ENCODE measurements at places on chromosomes 2 and 18.
A peak's percentile ranks its signal among the peaks of the same experiment; 100 is the strongest.

DNA sequence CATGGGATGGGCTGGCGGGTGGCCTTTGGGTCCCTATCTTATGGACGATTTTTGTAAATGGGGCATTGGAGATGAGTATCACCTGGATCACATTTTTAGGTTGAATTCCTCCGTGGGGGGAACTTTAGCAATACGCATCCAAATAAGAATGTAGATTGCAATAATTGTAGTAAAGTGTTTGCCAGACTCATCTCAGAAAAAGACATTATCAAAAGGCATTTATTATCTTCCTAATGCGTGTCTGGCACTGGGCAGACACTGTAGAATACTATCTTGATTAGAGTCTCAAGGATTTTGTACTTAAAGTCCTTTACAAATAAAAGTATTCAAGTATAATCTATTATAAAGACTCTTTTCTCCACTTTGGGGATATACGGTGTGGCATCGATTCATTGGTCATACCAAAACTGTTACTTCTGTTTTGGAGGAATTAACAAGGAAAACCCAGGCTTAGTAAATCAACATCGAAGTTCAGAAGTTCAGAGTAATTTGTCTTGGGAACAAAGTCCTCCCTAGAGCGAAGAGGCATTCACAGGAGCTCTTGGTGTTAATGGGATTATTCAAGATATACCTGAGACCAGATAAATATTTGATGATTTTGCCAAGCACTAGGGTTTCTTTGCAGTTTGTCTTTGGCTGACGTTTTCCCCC lies 578 bp upstream of the ACKR3 start:
- no peak for DNase-seq

GRCh38 chr2:121588357-121588756 lies 57.7 kb downstream of the RNU4ATAC start:
- no peak for DNase-seq

DNA sequence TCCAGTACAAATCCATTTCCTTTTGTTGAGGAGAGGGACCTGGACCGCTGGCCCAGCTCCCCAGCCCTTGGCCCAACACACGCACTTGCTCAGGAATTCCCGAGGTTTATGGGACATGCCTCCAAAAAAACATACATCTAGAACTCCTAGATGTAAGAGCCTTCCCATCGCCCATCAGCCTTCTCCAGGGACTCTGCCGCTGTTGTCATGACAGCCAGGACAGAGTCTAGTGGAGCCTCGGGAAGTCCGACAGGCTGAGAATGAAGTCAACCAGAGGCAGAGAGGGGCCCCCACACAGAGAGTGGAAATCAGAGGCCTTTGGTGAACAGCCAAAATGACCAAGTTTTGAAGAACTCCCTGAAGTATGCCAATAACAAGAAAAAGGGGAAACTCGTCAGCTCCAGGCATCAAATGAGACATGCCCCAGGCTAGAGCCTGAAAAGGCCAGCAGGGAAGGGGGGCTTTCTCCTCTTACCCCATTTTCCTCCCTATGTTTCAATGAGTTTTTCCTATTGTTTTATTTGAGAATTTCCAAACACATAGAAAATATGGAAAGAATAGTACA lies 43.2 kb upstream of the CAB39 start:
- DNase-seq, result no peak

- DNase-seq, result no peak
These were observed 109.9 kb downstream of the DPP4 start for GRCh38 chr2:161964160-161964559.

GRCh38 chr2:236637686-236638569 lies 68.3 kb downstream of the ACKR3 start:
- DNase-seq, result no peak

DNA sequence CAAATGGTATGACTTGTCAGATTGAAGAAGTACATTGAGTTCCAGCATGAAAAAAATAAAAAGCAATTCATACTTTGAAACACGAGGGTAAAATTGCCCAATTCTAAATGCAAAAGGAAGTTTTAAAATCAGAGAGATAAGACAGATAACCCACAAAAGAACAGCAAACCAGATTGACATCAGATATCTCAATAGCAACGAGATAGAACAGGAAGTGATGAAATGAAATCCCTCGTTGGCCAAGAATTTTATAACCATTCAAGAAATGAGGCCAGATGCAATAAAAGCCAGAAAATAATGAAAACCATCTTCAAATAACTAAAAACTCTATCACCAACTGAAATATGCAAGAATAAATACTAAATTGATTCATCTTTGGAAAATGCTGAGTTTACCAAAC lies 172.8 kb downstream of the CD226 start:
- DNase-seq, result no peak

- DNase-seq, result no peak
These were observed 187.0 kb downstream of the OSR1 start for GRCh38 chr2:19171409-19171808.

GRCh38 chr18:34859496-34859895 lies 149.4 kb downstream of the DTNA start:
- DNase-seq, result no peak

GRCh38 chr2:237260039-237260620 lies 153.8 kb downstream of the COL6A3 start:
- DNase-seq, result no peak

- DNase-seq, result peak; percentile 25
These were observed 84.9 kb downstream of the MAPK4 start for GRCh38 chr18:50644807-50645206.

DNA sequence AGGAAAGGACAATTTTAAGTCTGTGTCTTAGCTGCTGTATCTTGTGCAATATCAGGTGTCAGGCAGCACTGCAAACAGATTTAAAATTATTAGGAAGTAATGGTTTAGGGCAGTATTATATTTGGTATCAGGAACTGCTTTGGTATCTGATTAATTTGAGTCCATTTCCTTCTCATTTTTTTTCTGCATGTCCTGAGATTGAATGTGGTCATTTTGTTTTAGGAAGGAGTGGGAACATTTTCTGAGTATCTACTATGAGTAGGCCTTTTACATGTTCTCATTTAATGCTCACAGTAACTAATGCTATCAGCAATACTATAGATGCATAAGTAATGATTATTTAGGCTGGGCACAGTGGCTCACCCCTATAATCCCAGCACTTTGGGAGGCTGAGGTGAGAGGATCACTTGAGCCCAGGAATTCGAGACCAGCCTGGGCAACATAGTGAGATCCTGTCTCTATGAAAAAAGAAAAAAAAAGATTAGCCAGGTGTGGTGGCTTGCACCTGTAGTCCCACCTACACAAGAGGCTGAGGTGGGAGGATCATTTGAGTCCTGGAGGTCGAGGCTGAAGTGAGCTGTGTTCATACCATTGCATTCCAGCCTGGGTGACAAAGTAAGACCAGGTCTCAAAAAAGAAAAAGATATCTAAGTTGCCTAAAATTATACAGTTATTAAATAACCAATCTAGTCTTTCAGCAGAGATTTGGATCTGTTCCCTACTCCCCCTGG lies 4.7 kb downstream of the FMNL2 start:
- DNase-seq, result no peak

GRCh38 chr2:96154506-96155380 lies 9.5 kb upstream of the DUSP2 start:
- no peak for DNase-seq

GRCh38 chr2:150531591-150531990 lies 44.1 kb upstream of the RND3 start:
- no peak for DNase-seq

DNA sequence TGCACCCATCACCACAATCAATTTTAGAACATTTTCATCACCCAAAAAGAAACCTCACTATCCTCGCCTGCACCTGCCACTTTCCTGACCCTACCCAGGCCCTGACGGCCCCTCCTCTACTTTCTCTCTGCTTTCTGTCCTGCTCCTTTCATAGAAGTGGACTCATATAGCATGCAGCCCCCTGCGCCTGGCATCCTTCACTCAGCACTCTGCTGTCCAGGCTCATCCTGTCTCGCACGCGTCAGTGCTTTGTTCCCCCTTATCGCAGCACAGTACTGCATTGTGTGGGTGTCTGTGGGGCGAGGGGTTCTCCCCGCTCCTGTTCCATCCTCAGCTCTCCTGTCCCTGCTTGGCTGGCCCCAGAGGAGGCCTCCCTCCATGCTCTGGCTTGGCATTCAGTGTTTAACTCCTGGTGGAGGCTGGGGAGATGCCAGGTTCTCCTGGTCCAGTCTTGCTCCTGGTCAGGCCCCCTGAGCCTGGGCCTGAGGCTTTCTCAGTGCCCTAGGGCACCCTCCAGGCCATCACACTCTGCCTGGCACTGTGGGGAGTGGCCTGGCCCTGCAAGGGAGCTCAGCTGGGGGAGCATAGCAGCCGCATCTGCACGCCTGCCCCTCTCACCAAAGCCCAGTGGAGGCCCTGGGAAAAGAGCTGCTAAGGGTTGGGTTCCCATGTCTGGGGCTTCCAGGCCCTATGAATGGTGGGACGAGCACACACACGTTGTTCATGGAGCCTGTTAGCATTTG lies 6.6 kb upstream of the TUBB6 start:
- no peak for DNase-seq

- DNase-seq, result no peak
These were observed 86.5 kb upstream of the SEC11C start for GRCh38 chr18:59052965-59053820.

GRCh38 chr2:215413974-215414373 lies 21.9 kb downstream of the FN1 start:
- DNase-seq, result no peak

GRCh38 chr2:187210726-187211125 lies 237.3 kb downstream of the CALCRL start:
- no peak for DNase-seq

DNA sequence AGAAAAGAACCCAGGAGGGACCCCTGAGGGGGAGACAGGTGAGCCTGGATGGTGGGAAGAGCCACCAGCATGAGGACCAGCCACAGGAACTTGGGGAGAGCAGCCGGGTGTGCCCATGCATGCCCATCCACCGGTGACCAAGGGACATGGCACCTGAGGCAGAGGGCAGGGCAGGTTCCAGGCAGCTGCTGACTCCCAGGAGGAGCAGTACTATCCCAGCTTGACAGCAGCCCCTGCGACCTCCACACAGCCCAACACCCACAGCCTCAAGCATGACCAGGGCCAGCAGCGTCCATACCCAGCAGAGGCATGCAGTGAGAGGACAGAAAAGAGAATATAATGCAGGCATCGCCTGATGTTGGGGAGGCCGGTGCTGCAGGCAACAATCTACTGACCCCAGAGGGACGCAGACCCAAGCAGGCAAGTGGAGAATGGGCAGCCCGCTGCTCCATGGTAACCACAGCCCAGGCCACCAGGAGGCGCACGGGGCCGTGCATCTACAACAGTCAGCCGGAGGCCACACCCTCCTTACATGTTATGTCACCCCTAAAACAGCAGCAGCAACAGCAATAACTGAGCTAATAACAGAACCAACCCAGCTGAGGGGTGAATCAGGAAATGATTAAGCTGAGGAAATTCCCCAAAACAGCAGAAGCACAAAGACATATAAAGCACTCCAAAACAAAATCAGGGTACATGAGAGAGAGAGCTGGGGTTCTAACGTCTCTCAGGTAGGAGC lies 44.1 kb downstream of the ANKMY1 start:
- no peak for DNase-seq

DNA sequence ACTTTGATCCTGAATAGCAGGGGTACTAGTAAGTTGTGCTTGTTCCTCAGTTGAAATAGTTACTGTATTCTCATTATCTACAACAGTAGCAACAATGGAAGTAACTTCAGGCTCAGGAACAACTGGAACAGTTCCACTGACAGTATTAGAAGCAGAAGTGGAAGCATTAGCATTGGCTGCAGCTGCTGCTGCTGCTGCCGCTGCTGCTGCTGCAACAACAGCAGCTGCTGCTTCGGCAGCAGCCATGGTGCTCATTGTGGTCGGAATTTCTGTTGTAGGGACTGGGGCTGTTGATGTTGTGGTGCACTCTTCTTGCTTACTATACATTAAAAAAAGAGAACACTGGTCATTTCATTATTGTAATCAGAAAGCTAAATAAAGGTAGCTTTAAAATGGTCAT lies 40.8 kb downstream of the PRPF40A start:
- DNase-seq, result no peak

- DNase-seq, result no peak
These were observed 32.9 kb upstream of the POMC start for GRCh38 chr2:25201265-25201664.

- DNase-seq, result no peak
These were observed 213.9 kb downstream of the NDUFA10 start for GRCh38 chr2:239811111-239811781.

DNA sequence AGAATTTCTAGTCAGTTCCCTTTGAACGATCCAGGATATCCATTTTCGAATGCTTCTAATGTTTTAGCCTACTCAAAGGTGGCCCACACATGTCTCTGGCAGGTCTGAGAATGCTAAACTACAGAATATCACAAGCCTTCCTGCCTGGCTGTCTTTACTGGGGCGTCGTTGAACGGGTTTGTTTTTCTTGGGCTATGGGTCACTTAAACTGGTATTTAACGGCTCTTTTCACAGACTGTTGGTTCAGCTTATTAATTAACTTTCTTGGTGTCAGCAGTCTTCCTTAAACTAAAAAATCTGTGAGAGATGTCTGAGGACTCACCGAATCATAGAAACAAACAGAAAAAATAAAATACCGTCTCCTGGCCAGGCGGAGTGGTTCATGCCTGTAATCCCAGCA lies 563.2 kb upstream of the NRP2 start:
- no peak for DNase-seq

Data from NCI-H526 treated with DMSO at 0.1 percent for 48 hours (cell line).